ENCODE measurements at places on chromosomes 12 and 14.

DNA sequence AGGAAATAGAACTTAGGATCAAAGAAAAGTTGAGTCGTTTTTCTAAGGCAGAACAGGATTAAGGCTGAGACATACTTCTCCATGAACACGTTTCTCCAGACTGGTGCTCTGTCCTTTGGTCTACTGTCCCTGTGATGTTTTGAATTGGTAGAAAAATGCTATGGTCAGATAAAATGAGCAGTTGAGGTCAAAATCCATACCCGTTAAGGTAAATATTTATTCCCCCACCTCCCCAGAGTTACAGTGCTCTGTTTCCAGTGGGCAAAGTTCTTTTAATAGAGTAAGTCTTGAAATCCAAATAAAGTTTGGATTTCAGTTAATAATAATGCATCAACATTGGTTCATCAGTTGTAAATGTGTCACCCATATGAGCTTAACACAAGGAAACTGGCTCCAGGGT, 74.5 kb downstream of the PTHLH start:
- DNase-seq = no peak

DNA sequence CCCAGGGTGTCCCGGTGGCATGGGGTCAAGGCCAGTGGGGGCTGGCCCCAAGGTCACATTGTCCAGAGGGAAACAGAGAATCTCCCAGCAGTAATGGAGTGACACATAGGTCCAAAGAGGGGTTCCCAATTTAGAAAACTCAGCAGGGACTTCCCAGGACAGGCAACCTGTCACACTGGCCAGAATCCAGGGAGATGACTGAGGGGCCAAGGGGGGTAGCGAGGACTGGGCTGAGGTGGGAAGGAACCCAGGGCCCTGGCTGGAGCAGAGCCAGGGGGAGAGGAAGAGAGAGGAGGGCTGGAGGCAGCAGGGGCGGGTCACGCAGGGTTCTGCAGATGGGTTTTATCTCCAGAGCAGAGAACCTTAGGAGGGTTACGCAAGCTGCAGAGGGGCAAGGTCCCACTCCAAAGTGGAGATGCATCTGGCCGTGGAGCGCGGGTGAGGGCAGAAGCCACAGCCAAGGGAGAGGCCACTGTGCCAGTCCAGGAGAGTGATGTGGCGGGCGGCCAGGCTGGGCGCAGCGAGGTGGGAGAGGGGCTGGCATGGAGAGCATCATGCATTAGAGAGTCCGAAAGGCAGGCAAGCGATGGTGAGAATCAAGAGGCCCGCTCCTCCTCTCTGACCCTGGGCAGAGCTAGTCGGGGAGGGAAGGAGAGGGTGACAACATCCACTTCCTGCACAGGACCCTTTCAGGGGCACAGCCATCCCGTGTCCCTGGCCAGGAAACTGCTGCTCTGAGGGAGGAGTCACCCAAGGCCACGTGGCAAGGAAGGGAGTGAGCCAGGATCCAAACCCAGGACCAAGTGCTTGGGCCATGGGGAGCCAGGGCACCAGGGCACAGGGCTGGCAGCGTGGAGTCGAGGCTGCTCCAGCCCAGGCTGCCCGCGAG, 29.0 kb downstream of the NCOR2 start:
- no peak for DNase-seq

- no peak for DNase-seq
Observed at GRCh38 chr12:15707516-15708199, 81.5 kb downstream of the EPS8 start.

- DNase-seq = no peak
Observed at GRCh38 chr14:100732766-100733100, 6.0 kb downstream of the DLK1 start.

DNA sequence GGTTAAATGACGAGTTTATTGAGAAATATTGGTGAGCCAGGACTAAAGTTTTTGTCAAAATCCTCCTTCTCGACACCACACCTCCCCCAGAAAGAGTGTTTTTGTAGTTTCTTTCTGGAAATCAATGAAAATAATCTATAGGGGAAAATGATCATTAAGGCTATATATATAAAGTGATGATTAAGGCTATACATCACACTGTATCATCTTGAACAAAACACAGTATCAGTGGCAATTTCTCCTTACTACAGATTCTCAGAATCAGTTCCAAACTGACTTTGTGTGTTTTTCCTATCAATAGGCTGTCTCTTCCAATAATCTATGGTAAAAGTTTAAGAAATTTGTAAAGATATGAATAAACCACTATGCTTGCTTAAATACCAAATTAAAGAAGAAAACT, 81.7 kb downstream of the IFNG-AS1 start:
- no peak for DNase-seq

- no peak for DNase-seq
Observed at GRCh38 chr14:68217791-68218340, 398.3 kb downstream of the RAD51B start.

- no peak for DNase-seq
Observed at GRCh38 chr14:102497998-102498677, 11.4 kb downstream of the ANKRD9 start.

GRCh38 chr14:52473557-52473956, 78.7 kb downstream of the TXNDC16 start:
- DNase-seq = no peak

DNA sequence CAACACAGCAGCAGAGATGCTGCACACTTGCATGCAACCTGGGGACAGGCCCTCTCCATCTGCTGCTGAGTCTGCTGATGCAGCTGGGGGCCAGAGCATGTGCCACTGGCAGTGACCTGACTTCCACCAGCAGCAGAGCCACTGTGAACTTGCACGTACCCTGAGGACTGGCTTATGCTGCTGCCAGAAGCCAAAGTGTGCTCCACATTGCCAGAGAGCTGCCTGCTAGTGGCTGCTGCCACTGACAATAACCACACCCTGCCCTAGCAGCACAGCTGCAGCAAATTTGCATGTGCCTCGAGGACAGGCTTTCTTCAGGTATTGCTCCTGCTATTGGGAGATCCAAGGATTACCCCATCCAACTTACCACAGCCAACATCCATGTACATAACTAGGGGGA, 4.5 kb upstream of the PRR4 start:
- DNase-seq = no peak

DNA sequence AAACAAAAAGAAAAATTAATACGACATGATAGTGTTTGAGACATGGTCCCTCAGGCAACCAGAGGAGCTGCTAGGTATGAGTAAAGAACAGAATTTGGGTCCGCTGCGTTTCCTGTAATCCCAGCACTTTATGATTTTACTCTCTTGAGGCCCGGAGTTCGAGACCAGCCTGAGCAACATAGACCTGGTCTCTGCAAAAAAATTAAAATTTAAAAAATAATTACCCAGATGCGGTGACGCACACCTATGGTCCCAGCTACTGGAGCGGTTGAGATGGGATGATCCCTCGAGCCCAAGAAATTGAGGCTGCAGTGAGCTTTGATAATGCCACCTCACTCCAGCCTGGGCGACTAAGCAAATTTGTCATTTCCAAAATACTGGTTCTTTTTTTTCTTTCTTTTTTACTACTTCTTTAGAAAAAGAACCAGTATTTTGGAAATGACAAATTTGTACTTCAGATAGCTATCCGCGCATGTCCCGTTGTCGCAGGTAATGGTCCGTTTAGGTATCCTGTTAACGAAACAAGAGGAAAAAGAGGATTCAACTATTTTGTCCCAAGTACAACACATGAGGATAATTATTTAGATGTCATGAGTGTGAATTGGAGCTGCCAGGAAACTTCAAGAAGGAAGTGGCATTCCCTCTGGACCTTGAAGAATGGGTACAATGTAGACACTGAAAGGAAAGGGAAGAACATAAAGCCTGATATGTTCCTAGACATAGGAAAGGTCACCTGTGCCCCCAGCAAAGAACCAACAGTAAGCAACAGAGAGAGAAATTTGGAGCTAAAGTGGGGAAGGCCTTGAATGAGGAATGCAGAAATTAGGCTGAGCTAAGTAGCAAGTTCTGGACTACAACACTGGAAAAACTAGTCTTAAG, 1.2 kb upstream of the HECTD1 start:
- peak; percentile 40 for DNase-seq

GRCh38 chr12:56128670-56129205, 671 bp downstream of the ESYT1 start:
- DNase-seq = peak; percentile 30

GRCh38 chr12:47945341-47945728, 18.1 kb upstream of the TMEM106C start:
- no peak for DNase-seq

DNA sequence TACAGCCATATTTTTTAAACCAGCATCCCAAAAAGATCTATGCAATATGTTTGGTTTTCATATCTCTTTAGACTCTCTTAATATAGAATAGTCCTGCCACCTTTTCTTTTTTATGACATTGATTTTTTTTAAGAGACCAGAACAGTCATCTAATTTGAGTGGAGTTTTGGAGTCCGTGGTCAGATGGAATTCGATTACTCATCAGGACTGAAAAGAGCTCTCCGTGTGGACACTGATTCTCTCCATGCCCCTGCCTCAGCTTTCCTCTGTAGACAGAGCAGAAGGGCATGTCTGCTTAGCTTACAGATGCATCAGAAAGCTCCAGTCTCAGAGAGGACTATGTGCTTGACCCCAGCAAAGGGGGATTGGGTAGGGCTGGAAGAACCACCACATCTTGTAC, 27.8 kb downstream of the SMCO2 start:
- no peak for DNase-seq

GRCh38 chr14:105416671-105417070, 3.0 kb upstream of the MTA1 start:
- no peak for DNase-seq

DNA sequence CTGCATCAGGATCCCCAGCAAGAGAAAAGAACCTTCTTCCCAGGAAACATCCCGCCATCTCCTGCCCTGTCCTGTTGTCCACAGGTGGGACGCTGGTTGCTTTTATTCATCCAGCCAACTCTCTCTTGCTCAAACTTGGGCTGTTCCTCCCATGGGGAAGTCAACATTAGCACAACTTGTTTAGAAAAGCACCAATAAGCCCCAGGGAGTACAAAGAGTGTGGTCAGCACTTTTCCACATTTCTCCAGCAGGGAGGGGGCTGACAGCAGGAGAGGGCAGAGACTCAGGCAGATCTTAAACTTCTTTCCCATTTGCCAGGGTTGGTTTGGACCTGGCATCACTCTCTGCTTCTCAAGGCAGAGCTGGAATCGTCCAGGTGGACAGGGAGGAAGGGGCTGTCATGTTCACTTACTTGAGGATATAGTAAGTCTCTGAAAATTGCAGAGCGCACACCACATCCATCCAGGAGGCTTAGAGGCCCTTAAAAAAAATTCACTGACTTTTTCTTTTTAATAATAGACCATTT, 74.9 kb downstream of the RBM19 start:
- no peak for DNase-seq

- no peak for DNase-seq
Observed at GRCh38 chr12:29492891-29493290, 4.6 kb downstream of the OVCH1 start.

DNA sequence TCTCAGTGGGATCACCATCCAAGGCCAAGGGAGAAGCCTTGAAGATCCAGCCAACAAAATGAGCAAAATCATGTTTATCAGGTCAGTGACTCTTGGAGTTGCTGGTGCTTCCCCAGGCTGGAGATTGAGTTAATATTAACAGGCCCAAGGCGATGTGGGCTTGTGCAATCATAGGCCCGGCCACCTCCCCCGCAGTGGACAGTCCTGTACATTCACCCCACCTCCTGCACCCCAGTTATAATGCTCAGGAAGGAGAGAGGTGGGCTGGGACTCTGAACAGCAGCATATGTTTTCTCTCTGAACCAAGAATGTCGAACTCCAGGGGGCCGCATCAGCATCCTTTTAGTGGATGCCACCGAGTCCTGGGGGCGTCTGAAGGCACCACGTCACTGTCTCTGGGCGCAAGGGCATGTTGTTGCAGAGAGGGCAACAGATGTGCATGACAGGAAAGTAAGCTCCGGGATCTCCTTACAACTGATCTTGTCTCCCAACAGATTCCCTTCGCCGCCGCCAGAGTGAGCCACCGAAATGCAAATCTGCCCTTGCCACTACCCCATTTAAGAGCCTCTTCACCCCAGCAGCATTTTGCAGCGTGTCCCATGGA, 32.2 kb upstream of the SERPINA6 start:
- DNase-seq = no peak

DNA sequence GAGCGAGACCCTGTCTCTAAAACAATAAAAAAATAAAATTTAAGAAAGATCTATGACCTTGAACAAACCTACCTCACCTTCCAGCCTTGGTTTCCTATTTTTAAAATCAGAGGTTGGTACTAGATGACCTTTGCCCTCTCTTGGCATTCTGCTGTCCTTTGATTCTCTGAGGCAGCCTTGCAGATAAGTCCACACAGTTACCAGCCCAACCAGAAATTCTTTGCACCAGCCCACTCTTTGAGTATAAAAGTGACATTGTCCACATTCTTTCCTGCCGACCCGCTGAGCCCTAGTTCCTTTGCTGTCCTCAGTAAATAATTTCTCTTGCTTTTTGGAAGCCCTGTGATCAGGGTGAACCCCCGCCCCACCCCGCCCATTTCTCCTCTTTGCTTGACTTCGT, 150.4 kb downstream of the PHETA1 start:
- no peak for DNase-seq

DNA sequence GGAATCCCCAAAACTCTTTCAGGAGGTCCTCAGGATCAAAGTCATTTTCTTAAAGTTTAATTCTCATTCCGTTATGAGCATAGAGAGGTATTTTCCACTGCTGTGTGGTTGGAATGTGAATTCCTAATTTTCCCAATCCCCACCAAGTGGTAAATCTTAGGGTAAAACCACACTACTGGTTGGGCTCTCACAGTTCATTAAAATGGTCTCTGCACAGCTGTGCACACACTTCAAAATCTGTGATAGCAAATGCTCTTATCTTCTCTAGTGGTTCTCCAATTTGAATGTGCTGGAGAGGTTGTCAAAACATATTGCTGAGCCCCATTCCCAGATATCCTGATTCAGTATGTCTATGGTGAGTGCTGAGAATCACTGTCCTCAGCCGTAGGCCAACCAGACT, 189.1 kb downstream of the BMP4 start:
- no peak for DNase-seq

- no peak for DNase-seq
Observed at GRCh38 chr12:109871668-109872314, 8.6 kb downstream of the GLTP start.

- DNase-seq = no peak
Observed at GRCh38 chr12:58189030-58189429, 247.7 kb downstream of the ATP23 start.

GRCh38 chr12:11838403-11838802, 188.9 kb downstream of the ETV6 start:
- DNase-seq = no peak

- no peak for DNase-seq
Observed at GRCh38 chr12:38890102-38890855, 15.1 kb downstream of the CPNE8 start.

GRCh38 chr12:78194448-78194847, 363.8 kb downstream of the NAV3 start:
- DNase-seq = no peak

GRCh38 chr12:11684393-11684792, 34.9 kb downstream of the ETV6 start:
- no peak for DNase-seq

DNA sequence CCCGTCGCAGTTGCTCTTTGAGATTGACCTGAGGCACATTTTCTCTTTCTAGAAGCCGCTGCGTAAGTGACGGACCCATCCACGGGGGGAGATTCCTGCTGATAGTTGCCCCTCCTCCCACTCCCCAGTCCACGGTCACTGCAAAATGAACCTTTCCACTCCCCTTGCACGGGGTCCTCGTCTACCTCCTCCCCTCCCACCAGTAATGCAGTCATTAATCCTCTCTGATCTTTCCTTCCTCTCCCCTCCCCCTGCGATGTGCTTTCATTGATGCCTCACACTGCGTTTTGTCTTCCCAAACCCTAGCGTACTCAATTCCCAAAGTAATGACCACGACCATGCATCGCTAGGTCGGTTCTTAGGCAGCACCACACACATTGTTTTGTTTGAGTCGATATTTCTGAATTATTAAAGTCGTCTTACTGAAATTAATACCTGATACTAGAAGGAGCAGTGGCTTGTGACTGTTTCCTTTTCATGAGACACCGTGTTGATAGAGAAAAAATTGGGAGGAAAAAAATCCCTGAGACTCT, 857 bp downstream of the ETNK1 start:
- DNase-seq = peak; percentile 39

All from activated CD4-positive, alpha-beta T cell treated with anti-CD3 and anti-CD28 coated beads, Interleukin-2, amount 50 U/mL, for 48 hours (primary cell).